ENCODE measurements at places on chromosomes 3 and 15.

DNA sequence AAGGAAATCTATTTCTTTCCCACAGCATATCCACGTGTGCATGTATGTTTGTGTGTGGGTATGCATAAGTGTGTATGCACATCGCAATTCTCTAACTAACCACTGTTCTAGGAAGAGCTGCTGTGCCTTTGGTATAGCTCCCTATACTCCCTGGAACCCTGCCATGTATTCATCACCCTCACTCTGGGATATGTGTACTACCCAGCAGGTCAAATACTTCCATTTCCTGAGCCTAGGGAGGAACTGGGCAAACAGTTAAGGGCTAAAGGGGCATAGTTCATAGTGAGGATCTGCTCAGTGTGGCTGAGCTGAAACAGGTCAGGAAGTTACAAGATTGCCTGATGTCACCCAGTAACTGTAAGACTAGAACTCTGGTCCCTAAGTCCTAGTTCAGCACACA is 260.4 kb downstream of the RPLP1 start:
- DNase-seq: no peak

GRCh38 chr3:131216801-131217200 is 164.8 kb upstream of the NUDT16 start:
- DNase-seq: no peak

DNA sequence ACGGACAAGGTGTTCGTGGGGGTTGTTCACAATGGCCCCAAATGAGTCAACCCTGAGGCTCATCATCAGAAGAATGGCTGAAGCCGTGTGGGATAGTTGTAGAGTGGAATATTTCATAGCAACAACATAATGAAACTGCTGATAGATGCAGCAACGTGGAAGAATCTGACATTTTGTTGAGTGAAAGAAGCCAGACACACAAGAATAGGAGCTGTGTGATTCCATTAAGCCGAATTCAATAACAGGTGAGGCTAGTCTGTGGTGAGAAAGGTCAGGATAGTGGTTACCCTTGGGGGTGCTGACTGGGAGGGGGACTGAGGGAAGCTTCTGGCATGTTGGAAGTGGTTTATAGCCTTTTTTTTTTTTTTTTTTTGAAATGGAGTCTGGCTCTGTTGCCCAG is 144.0 kb downstream of the SMAD6 start:
- DNase-seq: no peak

DNA sequence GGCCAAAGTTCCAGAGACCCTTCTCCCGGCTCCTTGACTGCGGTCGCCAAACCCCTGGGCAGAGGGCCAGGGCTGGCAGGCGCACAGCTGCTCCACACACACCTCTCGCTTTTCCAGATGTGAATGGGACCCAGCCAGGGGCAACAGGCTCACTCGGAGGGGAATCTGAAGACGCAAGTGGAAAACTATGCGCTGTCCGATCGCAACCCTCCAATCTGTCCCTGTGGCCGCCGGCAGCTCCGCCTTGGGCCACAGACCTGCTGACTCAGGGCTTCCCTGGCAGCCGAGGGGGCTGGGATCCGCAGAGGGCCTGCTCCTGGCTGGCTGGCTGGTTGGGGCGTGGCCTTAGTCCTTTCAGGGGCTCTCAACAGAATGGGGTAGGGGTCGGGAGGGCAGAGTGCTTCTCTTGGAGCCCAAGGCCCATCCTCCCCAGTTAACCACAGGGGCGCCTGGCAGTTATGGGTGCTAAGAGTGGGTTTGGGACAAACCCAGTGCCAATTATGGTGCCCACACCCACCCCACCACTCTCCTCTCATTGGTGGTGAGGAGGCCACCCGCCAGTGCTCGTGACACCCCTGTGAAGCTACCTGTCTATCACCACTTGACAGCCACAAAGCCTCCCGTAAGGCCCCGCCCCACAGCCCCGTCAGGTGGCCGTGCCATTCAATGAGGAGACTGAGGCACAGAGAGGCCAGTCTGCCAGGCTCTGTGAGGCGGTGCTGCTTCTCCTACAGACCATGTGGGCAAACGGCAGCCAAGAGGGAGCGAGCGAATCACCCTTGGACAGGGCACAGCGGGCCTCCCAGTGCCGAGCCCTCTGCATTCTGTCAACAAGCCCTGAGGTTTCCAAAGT is 53.8 kb downstream of the IQSEC1 start:
- DNase-seq: peak; percentile 48

GRCh38 chr15:50135031-50135551 is 16.1 kb upstream of the ATP8B4 start:
- no peak for DNase-seq

- peak; percentile 77 for DNase-seq
These were observed 90.4 kb upstream of the PHLDB2 start for GRCh38 chr3:111768571-111769100.

DNA sequence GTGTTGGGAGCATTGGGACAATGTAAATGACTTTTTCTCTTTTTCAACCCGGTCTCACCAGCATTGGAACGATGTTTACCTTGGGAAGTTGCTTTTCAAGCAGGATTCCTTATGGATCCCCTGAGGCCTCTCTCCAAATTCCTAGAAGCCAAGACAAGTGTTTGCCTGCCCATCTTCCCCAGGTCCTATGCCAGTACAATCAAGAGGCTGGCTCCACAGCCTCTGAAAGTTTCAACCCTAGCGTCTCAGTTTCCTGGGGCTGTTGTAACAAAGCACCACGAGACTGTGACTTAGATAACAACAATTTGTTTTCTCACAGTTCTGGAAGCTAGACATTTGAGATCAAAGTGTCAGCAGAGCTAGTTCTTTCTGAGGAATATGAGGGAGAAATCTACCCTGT is 347.2 kb upstream of the UMPS start:
- DNase-seq: no peak

- DNase-seq: no peak
These were observed 10.5 kb upstream of the EIF4A2 start for GRCh38 chr3:186772701-186773417.

GRCh38 chr15:67944010-67944641 is 104.3 kb upstream of the RNU6-1 start:
- no peak for DNase-seq

All from AG09319 (cell line).